ENCODE measurements at places on chromosomes 2 and 18. TPM values are rescaled to one million over a fixed set of nuclear protein-coding genes. Genes with fewer than 3 reads are reported as not detected.

EGR4 gene
- not detected for total RNA-seq

CIB4 gene
- total RNA-seq = 0.45 TPM

GRCh38 chr18:58196881-58197872 is 153.2 kb downstream of the NEDD4L start:
- peaks cover 31% of the 10 kb centered on the region for H3K4me1 ChIP-seq
- DNase-seq = peak; percentile 49
- H3K4me3 ChIP-seq = no peak overlapping the region
- H3K27me3 ChIP-seq = no peaks in the 10 kb centered on the region

- H3K4me1 ChIP-seq = peaks cover 4% of the 10 kb centered on the region
- H3K27me3 ChIP-seq = no peaks in the 10 kb centered on the region
- H3K4me3 ChIP-seq = no peak overlapping the region
- no peaks in the 10 kb centered on the region for H3K36me3 ChIP-seq
- DNase-seq = peak; percentile 17
- no peak overlapping the region for H3K27ac ChIP-seq
These were observed 126.2 kb upstream of the LGALSL start for GRCh38 chr2:64327510-64328414.

DNA sequence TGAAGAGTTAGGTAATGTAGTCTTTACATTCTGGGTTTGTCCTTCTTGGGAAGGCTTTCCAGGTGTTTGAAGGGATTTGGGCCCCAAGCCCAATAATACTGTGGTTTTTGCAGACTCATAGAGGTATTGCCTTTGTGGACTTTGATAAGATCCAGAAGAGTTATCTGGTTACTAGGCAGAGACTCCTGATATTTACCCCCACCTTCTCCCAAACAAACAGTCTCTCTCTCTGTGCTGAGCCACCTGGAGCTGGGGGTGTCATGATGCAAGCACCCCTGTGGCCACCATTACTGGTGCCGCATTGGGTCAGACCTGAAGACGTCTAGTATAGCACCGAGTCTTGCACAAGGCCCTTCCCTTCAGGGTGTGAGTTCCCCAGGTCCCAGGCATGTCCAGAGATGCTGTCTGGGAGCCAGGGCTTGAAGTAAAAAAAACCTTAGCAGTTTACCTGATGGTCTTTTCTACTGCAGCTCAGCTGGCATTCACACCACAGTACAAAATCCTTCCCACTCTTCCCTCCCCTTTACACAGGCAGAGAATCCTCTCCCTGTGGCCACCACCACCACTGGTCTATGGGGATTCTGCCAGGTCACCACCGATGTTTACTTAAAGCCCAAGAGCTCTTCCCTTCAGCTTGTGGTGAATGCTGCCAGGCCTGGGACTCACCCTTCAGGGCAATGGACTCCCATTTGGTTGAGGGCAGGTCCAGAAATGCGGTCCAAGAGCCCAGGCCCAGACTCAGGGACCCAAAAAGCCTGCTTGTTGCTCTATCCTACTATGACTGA is 22.2 kb upstream of the FAM228A start:
- no peaks in the 10 kb centered on the region for H3K36me3 ChIP-seq
- H3K4me3 ChIP-seq = no peak overlapping the region
- DNase-seq = no peak
- H3K4me1 ChIP-seq = no peaks in the 10 kb centered on the region

DNA sequence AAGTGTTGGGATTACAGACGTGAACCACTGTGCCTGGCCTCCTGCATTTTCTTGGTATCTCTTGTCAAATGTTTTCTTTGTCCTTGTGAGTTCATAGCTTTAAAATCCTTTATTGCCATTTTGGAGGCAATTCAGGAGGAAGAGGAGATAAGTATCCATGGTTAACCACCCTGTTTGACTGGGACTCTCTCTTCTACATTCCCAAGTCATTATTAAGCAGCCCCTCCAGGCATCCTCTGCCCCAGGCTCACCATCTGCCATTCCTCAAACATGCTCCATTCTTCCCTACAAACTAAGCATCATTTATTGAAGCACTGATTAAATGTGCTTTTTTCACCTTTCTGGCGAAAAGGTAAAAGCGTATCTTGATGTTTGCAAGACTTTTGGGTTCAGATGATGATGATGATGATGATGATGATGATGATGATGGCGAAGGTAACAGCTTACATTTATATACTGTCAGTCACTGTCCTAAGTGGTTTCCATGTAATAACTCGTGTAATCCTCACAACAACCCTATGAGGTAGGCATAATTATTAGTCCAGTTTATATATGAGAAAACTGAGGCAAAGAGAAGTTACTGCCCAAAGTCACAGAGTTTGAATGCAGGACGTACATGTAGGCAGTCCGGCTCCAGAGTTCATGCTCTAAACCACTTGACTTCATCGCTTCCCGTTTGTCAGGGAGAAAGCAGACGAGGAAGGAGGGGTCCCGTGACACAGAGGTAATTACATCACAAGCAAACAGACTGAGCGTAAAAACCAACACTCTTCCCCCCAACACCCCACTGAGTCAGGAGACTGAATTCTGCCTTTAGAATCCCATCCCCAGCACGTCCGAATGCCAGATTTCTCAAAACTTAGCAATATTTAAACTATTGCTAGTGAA is 69.7 kb upstream of the ACKR3 start:
- H3K4me3 ChIP-seq = no peak overlapping the region
- H3K27me3 ChIP-seq = no peaks in the 10 kb centered on the region
- peak overlapping the region; percentile 80 for H3K27ac ChIP-seq

DNA sequence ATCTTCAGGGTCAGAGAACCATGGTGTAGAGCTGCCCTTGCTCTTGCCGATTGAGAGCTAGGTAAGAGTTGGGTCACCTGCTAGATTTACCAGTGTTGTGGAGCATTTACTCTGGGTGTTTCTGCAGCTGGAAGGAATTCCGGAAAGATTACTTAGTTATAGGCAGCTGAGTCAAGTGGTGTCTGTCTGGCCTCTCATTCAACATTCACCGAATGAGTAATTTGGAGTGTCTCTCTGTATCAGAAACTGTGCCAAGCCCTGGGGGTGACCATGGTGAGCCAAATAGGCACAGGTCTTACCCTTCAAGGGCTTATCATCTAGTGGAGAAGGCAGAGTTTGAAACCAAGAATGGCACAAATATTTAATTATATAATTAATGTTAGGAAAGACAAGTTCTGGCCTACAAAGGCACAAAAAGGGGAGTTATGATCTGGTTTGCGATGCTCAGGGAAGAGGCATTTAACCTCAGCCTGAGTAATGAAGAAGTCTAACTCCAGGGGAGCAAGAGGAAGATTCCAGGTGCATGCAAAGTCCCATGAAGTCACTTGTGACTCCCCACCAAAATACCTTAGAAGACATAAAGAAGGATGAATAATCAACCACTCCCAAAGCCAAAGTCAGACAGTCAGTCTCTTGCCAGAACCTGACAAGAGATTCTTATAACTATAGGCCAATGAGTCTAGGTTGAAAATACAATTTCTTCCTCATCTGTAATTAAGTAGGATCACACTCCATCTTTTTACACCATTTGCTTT is 12.5 kb downstream of the SETBP1 start:
- H3K36me3 ChIP-seq = no peaks in the 10 kb centered on the region
- no peak overlapping the region for H3K4me3 ChIP-seq
- H3K27me3 ChIP-seq = no peaks in the 10 kb centered on the region
- peak; percentile 73 for DNase-seq
- peaks cover 49% of the 10 kb centered on the region for H3K4me1 ChIP-seq
- peak overlapping the region; percentile 21 for H3K27ac ChIP-seq

DNA sequence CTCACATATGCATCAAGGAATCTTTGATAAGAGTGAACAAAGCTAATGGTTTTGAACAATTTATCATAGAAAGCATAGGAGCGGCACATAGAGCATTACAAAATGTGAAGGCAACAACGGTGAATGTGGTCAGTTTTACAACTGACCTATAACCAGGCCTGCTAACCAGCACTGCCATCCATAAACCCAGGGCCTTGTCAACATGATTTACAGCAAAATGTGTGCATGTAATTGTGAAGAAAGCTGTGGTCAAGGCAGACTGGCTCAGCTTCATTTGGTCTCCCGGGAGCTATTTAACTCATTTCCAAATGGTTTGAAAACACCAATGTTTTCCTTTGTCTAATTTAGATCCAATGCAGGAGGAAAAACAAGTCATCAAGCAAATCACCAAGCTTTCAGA is 119.8 kb downstream of the DHRS9 start:
- DNase-seq = no peak
- H3K27me3 ChIP-seq = no peaks in the 10 kb centered on the region
- H3K4me3 ChIP-seq = no peak overlapping the region
- H3K27ac ChIP-seq = no peak overlapping the region

DNA sequence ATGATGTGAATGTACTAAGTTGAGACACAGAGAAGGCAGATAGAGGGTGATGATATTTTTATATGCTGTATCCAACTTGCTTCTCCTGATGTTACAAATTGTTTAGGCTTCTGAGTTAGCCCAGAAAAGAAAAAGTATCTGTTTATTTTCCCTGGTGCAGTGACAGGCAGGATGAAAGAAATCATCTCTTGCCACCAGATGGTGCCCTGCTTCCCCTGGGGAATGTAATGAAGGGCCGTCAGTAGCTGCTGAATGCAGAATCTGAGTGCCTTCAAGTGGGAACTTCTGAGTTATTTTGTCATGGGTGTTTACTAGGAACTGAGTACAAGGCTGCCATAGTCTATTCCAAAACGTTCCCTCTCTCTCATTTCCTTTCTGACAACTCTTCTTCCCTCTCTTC is 525.6 kb downstream of the MBD2 start:
- no peaks in the 10 kb centered on the region for H3K36me3 ChIP-seq
- H3K27ac ChIP-seq = no peak overlapping the region
- H3K4me1 ChIP-seq = no peaks in the 10 kb centered on the region
- H3K27me3 ChIP-seq = no peaks in the 10 kb centered on the region
